NCI-H2081 treated with DMSO at 0.1 percent for 48 hours (cell line): ENCODE measurements at places on chromosomes 16 and 17.

- DNase-seq = no peak
Measured at GRCh38 chr17:13480877-13481276, 120.9 kb downstream of the HS3ST3A1 start.

GRCh38 chr17:76709077-76709950 lies 1.5 kb downstream of the MXRA7 start:
- DNase-seq = no peak

- DNase-seq = no peak
Measured at GRCh38 chr17:4658478-4659305, 17.2 kb upstream of the ALOX15 start.

DNA sequence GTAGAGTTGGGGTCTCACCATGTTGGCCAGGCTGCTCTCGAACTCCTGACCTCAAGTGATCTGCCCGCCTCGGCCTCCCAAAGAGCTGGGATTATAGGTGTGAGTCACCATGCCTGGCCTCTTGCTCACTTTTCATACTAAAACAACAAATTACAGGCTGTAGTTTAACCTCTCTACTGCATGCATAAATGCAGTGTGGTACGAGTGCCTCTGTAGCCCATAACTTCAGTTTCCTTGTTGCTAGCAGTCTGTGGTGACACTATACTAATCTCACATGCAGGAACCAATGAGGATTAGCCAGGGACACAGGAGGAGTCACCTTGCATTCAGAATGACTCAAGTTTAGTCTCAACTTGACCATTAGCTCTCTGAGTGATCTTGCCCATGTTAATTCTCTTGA lies 20.1 kb downstream of the HMOX2 start:
- no peak for DNase-seq

DNA sequence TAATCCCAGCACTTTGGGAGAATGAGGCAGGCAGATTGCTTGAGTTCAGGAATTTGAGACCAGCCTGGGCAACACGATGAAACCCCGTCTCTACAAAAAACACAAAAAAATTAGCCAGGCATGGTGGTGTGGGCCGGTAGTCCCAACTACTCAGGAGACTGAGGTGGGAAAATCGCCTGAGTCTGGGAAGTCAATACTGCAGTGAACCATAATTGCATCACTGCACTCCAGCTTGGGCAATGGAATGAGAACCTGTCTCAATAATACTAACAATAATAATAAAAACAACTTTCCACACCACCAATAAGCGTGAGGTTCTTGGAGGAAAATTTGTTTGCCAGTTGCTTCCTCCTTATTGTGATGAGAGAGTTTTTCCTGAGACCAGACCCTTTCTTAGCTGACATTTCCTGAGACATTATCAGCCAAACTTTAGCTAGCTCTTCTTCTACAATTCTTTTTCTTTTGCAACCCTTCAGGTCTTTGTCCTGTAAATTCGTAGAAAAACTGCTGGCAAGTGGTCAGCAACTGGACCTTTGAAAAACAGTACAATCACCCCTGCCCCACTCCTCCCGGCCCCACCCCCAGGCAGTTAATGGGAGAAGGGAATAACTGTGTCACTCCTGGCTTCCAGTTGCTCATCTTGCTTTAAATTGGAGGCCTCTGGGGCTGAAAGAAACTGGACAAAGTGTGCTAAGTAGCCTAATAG lies 3.5 kb upstream of the EZH1 start:
- DNase-seq = no peak

- no peak for DNase-seq
Measured at GRCh38 chr17:11885051-11885450, 112.2 kb downstream of the ZNF18 start.

GRCh38 chr16:81797443-81797842 lies 18.4 kb downstream of the PLCG2 start:
- no peak for DNase-seq

GRCh38 chr17:30363715-30364202 lies 15.0 kb upstream of the CPD start:
- DNase-seq = no peak

DNA sequence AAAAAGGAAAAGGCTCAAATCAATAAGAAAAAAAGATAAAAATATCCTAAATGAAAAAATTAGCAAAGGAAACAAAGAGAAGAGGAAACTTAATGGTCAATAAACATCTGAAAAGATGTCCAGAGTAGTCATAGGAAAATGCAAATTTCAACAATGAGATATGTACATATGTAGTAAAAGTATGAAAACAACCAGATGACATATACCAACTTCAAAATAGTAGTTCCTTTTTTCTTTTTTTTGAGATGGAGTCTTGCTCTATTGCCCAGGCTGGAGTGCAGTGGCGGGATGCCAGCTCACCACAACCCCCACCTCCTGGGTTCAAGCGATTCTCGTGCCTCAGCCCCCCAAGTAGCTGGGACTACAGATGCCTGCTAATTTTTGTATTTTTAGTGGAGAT lies 21.7 kb upstream of the NFAT5 start:
- no peak for DNase-seq

- DNase-seq = no peak
Measured at GRCh38 chr17:67111327-67111726, 67.0 kb downstream of the CACNG1 start.

DNA sequence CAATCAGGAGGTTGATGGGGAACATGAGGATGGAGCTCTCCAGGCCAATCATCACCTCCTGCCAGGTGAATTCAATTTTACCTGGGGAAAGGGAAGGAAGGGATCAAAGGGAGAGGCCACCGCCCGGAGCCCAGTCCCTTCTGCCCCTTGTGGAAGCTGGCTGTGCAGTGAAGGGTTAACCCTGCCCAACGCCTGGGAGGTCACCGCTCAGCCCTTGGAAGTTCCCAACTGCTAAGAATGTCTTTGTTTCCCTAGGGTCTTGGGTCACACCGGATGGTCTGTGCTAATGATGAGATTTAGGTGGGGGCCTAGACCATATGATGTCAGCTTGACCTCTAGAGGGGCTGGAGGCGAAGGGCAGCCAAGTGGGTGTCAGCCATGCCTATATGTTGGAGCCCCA lies 52.1 kb upstream of the GCSH start:
- DNase-seq = no peak

DNA sequence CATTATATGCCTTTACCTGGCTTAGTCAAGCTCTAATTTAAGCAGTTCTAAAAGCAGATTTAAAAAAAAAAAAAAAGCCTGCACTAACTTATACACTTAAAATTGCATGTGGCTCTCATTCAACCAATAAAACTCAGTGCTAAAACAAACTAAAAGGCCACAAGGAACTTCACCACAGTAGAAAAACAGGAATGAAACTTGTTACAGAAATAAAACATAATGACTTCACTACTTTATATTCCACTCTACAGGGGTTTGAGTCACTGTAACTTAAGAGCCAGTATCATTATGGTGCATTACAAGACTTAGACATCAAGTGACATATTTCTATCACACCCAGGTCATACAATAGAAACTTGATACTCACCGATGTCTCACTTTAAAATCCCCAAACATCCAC lies 11.1 kb downstream of the CA10 start:
- DNase-seq = no peak

GRCh38 chr17:28765038-28765437 lies 21.2 kb downstream of the TRAF4 start:
- DNase-seq = no peak

- DNase-seq = no peak
Measured at GRCh38 chr16:86798247-86799041, 220.1 kb downstream of the FOXL1 start.

DNA sequence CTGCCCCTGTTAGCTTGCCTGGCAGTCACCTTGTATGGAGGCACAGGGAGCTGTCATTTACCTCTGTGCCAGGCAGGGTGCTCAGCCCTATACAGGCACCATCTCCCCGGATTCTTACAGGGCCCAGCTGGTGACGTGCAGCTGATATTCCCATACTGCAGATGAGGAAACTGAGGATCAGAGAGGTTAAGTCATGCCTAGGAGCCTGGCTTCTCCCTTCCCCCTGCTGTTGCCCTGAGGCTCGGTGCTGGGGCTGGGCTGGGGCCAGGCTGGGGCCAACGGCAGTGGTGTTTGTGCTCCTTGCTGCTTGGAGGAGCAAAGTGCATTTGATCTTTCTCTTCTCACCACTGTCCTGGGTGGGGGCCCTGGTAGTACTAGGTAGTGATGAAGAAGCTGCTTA lies 54.7 kb upstream of the IL34 start:
- no peak for DNase-seq

- no peak for DNase-seq
Measured at GRCh38 chr16:75579281-75579834, 13.2 kb downstream of the GABARAPL2 start.
